ENCODE measurements at places on chromosomes 13 and 19.

DNA sequence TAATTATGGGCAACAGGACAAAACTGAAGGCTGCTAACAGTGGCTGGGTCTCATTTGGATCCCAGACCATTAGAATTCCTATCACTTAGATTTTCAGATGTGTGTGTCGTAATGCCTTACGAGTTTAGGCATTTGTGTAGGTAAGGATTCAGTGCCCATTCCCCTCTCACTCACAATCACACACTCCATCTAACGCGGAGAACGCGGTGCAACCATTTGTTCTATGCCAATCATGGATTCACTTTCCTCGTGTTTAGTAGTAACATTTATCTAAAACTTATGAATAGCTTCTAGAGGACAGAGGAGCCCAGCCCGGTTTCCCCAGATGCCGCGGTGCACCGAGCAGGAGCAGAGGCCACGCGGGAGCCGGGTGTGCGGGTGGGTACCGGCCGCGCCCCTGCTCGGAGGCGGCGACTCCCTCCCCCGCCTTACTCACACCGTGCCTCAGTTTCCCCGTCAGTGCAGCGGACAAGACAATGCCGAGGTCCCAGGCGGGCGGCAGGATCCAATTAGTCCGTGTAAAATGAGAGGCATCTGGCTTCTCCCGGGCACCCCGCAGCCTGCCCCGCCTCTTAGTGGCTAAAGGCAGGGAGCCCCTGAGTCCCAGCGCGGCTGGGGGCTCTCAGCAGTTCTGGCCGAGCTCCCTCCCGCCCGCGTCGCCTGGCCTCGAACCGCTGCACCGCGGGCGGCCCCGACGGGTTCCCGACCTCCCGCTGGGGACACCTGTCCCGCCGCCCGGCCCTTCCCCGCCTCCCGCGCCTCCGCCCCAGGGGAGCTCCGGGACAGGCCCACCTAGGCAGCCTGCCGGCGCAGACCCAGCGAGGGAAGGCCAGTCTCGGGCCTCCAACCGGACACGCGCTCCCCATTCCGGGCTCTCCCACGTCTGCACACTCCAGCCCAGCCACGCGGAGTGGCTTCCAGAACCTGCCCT lies 5.9 kb upstream of the C1QTNF9B start:
- DNase-seq = no peak

DNA sequence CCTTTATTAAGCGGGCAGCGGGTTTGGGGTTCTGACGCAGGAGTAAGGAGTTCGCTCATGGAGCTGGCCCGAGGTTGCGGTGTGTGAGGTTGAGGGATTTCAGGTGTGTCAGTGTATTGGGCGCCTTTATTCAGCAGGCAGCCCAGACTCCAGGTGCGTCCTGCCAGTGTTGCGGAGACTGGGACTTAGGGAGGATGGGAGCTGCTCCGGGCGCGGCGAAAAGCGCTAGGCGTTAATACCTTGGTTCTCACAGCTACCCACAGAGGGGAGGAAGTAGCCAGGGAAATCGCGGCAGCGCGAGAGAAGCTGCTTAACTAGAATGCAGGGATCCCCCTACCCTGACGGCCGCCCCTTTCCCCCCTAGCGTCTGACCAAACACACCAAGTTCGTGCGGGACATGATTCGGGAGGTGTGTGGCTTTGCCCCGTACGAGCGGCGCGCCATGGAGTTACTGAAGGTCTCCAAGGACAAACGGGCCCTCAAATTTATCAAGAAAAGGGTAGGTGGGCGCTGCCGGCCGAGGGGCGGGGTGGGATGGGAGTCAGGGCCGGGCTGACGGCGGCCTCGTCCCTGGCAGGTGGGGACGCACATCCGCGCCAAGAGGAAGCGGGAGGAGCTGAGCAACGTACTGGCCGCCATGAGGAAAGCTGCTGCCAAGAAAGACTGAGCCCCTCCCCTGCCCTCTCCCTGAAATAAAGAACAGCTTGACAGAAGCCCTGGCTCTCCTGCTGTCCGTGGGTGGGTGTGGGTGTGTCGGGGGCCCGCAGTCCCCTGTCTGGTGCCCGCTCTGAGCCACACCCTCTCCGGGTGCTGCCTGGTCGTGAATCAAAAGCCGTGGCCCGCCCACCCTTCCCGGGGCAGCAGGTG lies 1.1 kb downstream of the RPL36 start:
- DNase-seq = peak; percentile 82

- DNase-seq = no peak
These were observed 633 bp downstream of the SPHK2 start for GRCh38 chr19:48619692-48620585.

DNA sequence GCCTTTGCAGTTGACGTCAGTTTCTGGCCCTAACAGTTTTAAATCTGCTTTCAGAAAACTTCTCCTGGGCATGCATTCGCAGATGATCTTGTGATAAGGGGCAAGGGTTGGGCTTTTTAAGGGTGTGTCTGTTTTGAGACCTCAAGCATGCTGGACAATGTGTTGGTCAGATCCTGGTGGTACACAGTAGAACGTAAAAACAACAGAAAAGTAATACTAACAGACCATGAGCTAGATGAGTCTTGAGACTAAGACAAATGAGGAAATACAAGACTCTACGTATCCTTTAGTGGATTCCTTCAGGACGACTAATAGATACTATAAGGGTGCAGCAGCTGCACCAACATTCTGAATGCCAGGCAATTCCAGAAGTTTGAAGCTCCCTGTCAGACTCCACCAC lies 237.6 kb downstream of the DNAJC15 start:
- no peak for DNase-seq

GRCh38 chr13:76792731-76793347 lies 93.4 kb downstream of the KCTD12 start:
- no peak for DNase-seq

DNA sequence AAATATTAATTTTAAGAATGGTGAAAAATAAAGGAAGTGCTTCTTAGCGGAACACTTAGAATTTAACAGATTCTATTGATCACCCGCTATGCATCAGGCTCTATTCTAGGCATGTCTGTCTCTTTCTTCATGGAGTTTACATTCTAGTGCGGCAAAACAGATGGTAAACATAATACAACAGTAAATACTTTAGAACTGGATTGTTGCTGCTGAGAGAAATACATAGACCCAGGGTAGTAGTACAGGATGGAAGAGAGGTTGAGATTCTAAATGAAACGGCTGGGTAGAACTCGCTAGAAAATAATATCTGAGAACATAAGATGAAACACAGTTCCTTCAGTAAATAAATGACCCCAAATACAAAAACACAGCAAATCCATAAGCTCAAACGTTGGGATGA lies 498.7 kb downstream of the MYO16 start:
- DNase-seq = no peak

GRCh38 chr19:29326351-29326750 lies 113.4 kb upstream of the UQCRFS1 start:
- no peak for DNase-seq

- peak; percentile 94 for DNase-seq
These were observed 6.0 kb downstream of the TEKTIP1 start for GRCh38 chr19:3544742-3545668.

- no peak for DNase-seq
These were observed 29.6 kb upstream of the TSC22D1 start for GRCh38 chr13:44605721-44606120.

DNA sequence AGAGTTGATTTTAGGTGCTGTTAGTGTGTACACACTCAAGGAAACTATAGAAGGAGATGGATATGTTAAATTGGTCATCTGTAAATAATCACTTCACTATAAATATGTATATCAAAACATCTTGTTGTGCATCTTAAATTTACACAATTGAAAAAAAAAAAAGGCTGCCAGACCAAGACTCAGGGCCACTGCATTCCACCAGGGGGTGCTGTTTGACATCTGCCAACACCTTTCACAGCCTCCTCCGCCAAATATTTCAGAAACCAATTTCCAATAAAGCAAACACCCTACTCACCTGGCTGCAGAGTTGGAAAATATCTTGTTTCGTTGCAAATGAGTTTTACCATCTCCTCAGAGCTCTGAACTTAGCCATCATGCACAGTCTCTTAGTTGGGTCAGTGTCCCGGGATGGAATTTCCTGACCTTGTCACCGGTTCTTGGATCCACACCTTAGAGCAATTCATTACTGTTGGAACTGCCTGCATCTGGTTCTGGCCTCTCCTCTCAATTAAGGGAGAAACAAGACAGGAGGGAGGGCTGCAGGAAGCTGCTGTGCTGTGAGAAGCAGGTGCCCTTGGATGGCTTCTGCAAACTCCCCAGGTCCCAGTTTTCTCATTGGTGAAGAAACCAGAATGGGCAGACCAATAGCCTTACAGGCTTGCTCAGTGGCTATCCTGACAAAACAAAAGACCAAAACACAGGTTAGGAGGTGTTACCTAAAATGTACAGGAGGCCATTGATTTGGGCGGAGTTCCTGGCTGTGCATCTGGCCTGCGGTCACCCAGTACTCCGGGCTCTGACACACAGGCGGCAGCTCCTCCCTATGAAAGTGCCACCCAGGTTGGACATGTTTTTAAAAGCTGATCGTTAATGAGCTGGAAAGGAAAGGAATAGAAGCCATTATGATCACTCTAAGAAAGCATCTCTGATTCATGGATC lies 746.6 kb downstream of the UQCRFS1 start:
- DNase-seq = no peak

GRCh38 chr13:46131705-46132104 lies 26.9 kb upstream of the CPB2 start:
- no peak for DNase-seq

GRCh38 chr19:55376241-55376933 lies at the start of gene TMEM190:
TMEM190 (plus strand) TSS chr19:55376826; CDS start chr19:55376854, 28 bp downstream.
- DNase-seq = no peak

DNA sequence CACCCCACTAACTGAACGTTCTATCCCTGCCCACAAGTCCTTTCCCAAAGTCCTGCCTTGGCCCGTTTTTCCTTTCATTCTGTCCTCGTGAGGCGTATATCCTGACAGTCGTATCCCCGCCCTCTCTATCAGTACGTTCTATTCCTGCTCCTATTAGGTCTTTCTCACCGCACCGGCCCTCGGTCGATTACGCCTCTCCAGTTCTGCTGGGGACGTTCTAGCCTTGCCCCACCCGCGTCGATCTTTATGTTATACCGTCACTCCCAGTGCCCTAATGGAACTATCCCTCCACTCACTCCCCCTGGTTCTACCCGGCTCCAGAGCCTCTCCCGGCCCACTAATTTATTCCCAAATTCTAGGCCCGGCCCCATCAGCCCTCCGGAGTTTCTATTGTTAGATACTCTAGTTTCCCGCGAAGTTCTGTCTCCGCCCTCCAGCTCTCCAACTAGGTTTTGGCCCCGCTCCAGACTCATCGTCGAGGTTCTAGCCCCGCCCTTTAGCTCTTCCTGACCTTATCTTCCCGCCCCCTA lies 2.0 kb downstream of the PLAUR start:
- DNase-seq = peak; percentile 98

DNA sequence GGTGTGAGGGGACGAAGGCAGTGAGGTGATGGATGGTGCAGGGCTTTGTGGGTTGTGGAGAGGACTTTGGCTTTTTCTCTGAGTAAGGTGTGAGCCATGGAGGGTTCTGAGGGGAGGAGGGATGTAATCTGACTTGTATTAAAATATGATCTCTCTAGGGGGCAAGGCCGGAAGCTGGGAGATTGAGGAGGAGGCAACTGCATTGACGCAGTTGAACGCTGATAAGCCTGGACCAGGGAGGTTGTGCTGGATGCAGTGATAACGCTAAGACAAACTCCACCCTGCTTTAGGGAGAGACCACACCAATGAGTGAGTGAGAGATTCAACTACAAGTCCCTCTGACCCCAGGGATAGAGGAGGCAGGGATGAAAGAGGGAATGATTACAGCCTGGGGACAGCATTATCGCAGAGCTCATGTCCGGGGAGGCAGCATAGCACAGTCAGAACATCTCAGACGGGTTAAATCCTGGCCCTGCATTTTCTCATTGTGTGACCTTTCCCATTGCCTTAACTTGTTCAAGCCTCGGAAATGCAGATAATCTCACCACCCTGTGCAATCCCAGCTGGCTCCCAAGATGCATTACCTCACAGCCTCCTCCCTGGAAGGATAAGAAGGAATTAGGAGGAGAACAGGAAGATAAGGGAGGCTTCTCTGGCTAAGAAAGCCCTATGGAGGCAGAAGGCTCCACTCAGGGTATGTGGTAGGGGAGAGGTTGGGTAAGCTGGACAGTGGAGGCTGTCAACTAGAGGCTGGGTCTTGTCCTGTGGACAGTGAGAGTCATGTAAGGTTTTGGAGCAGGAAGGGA lies 124.2 kb downstream of the CACNA1A start:
- DNase-seq = no peak

GRCh38 chr13:45696610-45697226 lies 5.4 kb upstream of the CBY2 start:
- DNase-seq = no peak

DNA sequence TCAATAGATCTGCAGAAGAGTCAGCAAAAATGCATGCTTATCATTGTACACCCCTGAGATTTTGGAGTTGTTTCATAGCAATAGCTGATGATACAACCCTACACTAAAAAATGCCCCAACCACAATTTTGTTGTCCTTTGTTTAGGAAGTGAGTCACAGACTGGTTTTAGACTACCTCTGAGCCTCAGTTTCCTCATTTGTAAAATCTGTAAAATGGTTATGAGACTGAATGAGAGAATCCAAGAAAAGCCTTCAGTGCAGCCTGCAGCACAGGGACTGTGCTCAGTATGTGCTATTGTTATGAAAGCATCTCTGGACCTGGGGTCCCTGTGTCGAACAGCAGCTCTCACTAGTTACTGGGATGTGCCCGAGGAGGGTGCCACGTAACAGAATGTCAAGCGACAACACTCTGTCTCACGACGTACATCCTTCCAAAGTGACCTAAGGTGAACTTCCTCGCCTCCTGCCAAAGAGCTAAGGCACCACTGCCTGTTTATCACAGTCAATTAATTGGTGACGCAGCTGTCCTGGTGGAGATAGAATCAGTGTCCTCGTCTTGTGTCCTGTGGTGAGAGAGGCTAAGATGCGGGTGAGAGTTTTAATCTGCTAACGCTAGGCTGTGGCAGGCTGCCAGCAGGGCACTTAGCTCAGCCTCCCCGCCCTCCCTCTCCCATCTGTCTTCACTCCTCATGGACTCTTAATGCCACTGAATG lies 18.1 kb downstream of the DHRS12 start:
- no peak for DNase-seq

- DNase-seq = no peak
These were observed 153.8 kb upstream of the SERP2 start for GRCh38 chr13:44219577-44220548.

GRCh38 chr13:45367358-45367757 lies 26.4 kb upstream of the TPT1 start:
- DNase-seq = no peak

GRCh38 chr13:61777271-61777670 lies 361.6 kb upstream of the PCDH20 start:
- no peak for DNase-seq

GRCh38 chr19:14433554-14434501 lies 722 bp downstream of the PKN1 start:
- no peak for DNase-seq

GRCh38 chr19:7737215-7737614 lies 5.3 kb upstream of the CLEC4G start:
- DNase-seq = no peak

DNA sequence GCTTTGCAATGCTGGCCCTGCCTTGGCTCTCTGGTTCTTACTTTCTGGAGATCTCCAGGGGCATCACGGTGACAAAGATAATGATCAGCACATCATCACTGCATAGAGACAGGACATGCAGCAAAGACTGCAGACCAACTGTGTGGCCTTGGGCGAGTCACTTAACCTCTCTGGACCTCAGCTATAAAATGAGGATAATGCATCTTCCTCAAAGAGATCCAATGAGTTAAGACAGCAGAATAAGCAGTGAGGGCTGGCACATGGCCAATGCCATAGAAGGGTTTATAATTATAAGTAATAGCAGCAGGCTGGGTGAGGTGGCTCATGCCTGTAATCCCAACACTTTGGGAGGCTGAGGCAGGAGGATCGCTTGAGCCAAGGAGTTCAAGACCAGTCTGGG lies 2.4 kb downstream of the MAG start:
- no peak for DNase-seq

All from osteocyte (in vitro differentiated cells).